ENCODE measurements at places on chromosomes 1 and 21.

- no peak for DNase-seq
Observed at GRCh38 chr1:11151826-11152612, 37.1 kb upstream of the ANGPTL7 start.

DNA sequence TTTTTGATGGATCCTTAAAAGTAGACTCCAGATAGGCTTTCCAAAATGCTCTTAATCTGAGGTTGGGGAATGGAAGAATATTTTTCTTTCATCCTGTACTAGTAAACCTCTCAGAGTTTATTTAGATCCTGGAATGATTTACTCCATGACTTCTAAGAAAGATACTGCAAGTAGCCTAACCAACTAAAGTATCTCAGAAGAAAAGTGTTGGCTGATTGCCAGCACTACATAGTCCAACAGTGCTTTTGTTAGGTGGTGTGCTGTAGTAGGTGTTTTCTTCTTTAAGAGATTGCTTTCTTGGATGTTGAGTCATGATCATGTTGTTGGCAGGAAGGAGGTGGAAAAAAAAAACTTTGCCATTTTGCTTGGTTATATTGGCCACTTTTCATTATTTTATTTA is 119.8 kb downstream of the OSBPL9 start:
- peak; percentile 74 for DNase-seq

- no peak for DNase-seq
Observed at GRCh38 chr1:4916610-4917009, 262.2 kb downstream of the AJAP1 start.

DNA sequence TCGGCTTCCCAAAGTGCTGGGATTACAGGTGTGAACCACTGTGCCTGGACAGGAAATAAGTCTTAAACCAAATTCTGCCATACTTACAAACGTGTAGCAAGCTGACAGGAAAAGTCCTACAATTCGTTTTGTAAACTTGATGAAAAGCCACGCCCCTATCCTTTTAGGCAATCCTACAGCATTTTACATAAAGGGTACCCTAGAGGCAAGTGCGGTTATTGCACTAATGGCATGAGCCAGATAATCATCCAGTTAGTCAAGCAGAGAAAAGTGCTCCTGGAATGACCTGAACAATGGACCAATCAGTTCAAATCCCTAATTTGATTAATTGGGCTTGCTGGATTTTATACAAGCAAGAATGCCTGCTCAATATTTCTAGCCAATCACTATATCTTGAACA is 338.2 kb downstream of the KIF26B start:
- no peak for DNase-seq

- DNase-seq = no peak
Observed at GRCh38 chr1:39136638-39137037, 67.9 kb upstream of the MACF1 start.

DNA sequence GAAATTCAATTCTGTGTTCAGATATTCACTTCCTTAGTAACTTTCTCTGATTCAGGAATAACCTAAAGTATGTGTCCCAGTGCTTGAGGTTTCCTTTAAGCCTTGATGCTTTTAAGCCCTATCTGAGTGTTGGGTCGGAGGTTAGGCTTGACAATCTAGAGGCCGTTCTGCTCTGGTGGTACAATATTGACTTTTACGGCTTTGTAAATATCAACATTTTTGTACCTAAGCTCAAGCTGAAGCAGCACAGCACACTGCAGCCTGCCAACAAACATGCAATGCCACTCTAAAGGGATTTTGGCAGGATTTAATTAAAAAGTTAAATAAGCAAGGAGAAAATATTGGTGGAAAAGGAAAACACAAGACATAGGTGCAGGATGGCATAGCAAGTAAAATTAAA is 279.2 kb downstream of the NEGR1 start:
- DNase-seq = no peak

DNA sequence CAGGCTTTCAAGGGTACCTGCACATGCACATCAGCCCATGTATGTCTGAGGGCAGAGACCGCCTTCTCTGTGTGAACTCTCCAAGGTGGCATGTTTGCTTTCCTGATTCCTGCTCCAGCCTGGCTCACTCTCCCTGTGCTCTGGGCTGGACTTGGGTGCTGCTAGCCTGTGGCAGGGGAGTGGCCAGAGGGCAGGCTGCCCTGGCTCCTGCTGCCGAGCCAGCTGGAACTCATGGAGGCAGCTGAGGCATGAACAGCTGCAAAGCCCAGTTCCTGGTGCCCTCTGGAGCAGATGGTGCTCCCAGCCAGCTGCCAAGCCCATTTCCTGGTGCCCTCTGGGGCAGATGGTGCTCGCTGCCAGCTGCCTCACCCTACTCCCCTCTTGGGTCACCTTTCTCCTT is 7.6 kb downstream of the UBL4B start:
- DNase-seq = no peak

- DNase-seq = no peak
Observed at GRCh38 chr21:45176141-45176540, 101.8 kb downstream of the ADARB1 start.

DNA sequence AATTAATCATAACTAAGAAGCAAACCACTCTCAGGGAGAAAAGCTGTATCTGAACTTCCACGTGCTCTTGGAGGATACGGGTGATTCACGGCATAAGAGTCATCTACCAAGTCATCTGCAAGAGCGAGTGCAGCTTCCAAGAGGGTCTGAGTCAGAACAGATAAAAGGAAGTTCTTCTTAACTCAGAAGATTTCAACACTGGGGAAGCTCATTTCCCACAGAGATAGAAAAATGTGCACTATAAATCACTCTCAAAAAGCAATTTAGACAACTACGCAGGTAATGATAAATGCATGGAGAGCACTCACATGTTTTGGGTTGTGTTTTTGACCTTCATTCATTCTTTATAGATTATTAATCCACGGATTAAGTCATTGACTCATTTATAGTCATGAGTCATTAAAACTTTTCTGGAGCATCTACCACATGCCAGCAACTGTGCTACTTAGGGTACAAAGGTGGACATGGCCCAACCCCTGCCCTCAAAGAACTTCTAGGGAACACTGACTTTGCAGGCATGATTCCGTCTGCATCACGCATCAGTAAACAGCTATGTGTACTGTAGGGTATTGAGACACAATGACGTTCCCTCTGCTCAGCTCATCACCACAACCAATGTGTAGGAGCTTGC is 20.8 kb downstream of the KCNJ15 start:
- peak; percentile 99 for DNase-seq

GRCh38 chr1:236064674-236065508 is at the start of gene NID1:
Gene NID1, minus strand, starts transcription at chr1:236065090. Its CDS starts 11 bp downstream, at chr1:236065079.
- no peak for DNase-seq

GRCh38 chr1:166233750-166234366 is 67.1 kb upstream of the FAM78B start:
- DNase-seq = no peak

DNA sequence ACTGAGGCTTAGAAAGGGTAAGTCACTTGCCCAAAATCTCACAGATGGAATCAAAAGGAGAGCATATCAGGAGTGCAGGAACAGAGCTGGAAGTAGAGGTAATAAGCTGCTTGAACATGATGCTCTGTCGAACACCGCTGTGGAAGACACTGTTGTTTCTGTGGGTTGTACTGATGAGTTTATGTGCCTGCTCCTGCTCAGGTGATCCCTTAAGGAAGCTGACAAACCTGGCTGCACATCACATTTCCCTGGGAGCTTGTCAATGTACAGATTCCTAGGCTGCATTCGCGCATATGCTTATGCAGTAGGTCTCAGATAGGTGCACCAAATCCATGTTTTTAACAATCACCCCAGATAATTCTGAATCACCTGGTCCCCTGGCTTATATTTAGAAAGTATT is 79.7 kb downstream of the ZNF326 start:
- DNase-seq = no peak

DNA sequence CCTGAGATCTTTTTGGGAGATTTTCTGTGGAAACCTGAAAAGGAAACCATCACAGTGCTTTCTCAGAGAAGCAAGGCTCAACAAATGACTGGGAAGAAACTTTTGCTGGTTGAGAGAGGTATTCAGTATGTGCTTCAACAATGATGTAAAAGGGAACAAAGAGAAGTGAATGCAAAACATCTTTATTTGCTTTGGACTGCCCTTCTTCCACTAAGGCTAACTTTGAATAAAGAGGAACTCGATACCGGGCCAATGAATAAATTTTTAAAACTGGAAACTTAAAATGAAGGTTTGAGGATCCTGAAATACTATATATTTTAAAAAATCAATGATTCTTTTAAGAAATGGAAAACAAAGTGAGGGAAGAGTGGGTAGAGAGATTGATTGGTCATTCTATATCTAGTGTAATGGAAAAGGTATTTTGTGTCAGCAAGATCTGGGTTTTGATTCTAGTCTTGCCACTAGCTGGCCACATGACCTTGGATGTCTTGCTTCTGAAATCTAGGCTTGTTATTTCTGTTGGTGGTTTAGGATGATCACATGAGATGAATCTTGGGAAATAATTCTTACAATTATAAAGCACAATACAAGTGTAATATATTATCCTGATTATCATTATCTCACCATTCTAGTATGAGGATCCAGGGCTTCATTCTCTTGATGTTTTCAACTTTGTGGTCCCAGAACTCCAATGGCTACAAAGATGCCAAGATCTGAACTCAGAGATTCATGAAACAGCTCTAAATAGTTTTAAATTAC is 34.6 kb upstream of the APOBEC4 start:
- DNase-seq = no peak

- DNase-seq = no peak
Observed at GRCh38 chr1:36123356-36123755, 1.7 kb downstream of the COL8A2 start.

DNA sequence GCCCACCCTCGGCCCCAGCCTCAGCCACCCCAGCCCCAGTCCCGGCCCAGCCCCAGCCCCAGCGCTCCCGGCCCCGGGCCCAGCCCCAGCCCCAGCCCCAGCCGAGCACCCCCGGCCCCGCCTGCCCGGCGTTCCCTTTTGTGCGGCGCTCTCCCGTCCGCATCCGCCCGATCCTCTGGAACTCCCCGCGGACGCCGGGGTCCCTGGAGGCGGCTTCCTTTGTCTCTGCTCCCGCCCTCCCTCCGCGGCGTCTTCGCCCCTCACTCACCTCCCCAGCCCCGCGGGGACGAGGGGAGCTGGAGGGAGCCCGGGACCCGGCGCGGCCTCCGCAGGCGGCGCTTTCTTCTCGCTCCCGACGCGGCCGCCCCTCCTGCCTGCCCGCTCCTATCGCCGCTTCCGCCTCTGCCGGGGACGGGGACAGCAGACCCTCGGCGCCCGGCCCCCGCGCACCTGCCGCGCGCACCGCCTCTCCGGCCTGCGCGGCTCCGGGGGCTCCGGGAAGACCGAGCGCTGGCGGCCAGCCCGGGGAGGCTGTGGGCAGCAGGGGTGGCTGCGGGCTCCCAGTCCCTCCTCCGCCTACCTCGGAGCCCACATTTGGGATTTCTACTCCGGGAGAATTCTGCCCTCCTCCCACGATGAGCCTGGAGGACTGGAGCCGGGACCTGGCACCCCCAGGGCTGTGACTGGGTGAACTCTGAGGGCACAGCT is 14.0 kb downstream of the AGRN start:
- no peak for DNase-seq

DNA sequence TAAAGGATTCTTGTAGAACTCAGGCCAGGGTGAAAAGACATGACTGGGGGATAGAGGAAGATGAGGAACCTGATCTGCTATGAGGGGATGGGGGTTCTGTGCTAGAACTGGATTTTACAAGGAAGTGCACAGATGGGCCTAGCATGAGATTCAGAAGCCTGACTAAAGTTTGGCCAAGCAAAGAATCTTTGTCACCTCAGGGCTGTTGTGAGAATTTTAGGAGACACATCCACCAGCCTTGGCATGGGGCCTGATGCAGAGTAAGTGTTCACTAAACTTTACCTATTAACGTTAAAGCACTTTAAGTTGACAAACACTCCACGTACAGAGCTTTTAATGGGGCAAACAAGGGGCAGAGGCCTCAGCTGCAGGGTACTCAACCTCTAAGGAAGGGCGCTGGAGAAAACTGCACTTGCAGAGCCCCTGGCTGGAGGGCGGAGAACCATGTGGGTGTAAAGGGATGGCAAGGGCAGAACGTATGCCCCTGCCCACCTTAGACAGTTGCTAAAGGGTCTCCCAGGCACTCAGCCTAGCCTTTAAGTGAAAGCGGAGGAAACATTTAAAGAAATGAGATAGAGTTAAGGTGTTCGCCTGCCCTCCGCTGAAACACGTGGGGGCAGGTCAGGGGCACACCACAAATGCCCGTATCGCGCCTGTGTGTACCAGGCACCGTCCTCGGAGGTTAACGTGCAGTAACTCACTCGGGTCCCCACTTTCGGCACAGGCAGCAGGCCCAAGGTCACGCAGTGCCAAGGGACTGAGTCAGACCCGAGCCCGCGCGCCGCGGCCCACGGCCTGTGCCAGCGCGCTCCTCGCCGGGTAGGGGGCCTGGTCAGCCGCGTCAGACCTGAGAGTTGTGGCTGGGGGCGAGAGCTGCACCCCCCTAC is 990 bp upstream of the MRPS6 start:
- DNase-seq = no peak

- DNase-seq = no peak
Observed at GRCh38 chr1:68330391-68330790, 98.1 kb upstream of the WLS start.

DNA sequence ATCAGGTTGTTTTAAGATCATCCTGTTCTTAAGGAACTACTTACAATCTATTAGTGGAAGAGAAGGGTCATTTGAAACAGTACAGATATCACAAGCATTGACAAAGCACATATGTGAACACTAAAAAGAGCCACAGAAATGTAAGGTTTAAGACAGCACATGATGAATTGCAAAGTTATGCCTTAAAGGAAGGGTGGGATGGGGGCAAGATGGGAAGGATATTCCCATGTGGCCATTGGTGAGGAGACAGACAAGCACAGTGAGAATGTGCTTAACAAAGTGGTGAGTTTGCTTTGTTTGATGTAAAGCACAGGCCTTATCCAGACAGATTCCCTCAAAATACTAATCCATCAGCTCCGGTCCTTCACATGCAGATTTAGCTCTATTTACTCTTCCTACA is 151.6 kb upstream of the IVNS1ABP start:
- DNase-seq = no peak

- DNase-seq = peak; percentile 90
Observed at GRCh38 chr1:84907095-84907827, 14.3 kb upstream of the LPAR3 start.

- DNase-seq = peak; percentile 16
Observed at GRCh38 chr1:236465231-236465958, 58.4 kb upstream of the LGALS8 start.

- no peak for DNase-seq
Observed at GRCh38 chr1:5297886-5298239, 643.5 kb downstream of the AJAP1 start.

DNA sequence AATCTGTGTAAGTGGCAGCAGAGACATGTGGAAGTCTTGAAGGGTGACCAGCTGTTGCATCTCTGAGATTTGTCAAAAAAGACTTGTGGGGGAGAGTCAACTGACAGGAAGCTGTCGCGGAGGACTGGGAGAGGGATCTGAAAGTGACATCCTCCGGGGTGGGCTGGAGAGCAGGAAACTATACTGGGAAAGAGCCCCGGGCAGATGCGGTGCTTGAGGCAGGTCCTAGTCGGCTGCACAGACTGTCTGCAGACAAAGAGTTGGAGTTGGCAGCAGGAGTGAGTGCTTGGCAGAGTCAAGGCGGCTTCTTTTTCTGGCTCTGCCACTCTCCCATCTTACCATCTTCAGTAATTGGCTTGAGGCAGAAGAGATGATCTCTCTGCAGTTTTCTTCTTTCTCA is 294.0 kb upstream of the C1orf87 start:
- DNase-seq = no peak

GRCh38 chr1:13538832-13539231 is 25.0 kb upstream of the LRRC38 start:
- no peak for DNase-seq

- no peak for DNase-seq
Observed at GRCh38 chr1:55035904-55036303, 3.4 kb upstream of the PCSK9 start.
